ENCODE measurements at places on chromosomes 4 and X.
A peak's percentile ranks its signal among the peaks of the same experiment; 100 is the strongest.

DNA sequence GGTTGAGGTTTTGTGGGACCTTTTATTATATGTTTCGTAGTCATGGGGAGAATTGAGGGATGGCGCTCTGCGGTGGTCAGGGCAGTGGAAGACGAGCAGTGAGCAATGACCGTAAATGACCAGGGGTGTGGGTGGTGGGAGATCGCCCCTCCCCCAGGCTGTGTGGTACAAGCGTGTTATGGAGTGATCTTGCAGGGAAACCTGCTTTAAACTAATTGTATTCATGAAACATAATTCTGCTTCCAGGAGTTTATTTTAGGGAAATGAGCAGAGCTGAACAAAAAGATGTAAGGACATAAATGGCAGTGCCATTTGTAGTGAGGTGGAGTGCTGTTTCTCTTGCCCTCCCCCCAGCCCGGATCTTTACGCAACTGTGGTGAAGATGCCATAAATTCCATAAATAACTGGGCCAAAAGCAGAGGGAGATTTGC is 20.2 kb downstream of the GYG2 start:
- no peak for DNase-seq

DNA sequence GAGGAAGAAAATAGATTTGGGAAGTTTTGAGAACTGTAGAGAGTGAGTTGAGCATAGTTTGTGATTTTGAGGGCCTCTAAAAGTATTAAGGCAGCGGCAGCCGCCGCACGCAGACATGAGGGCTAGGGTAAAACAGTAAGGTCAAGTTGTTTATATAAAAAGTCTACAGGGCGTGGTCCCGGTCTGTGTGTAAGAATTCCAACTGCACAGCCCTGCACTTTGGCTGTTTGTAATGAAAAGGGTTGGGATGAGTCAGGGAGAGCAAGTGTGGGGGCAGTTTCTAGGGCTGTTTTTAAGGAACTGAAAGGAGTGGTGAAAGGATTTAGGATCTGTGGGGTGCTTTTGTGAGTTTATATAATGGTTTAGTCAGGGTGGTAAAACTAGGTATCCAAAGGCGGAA is 55.0 kb downstream of the BEX3 start:
- DNase-seq: no peak

GRCh38 chr4:95889662-95890061 is 49.8 kb downstream of the PDHA2 start:
- no peak for DNase-seq

- DNase-seq: no peak
These were observed 14.2 kb downstream of the SEPSECS start for GRCh38 chr4:25146076-25146475.

GRCh38 chrX:151899622-151900021 is 13.1 kb upstream of the MAGEA4 start:
- DNase-seq: no peak

DNA sequence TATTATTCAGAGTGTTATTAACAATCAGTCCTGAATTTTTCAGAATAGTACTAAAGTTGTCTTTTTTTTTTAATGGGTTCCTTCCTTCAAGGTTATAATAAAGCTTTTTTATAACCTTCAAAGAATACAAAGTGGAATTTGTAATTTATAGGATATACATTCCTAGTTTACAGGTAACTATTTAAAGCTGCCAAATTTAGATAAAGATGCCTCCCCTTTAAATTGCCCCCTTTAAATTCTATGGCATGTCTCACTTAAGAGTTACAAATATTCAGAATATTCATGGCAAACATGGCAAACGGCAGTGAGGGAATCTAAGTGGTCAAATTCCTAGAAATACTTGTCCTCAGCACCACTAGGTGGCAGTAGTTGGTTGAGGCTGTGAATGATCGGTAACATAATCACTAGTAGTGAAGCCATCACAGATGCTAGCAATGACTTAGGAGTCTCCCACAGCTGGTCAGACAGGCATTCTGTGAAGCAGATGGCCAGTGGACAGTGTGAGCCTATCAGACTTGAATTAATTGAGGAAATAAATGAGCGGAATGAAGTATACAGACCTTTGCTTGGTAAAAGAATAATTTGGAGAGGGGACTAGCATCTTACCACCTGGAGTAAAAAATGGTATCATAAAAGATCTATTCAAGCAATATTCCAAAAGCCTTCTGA is 86.4 kb downstream of the CBR4 start:
- peak; percentile 55 for DNase-seq

GRCh38 chrX:31459361-31459760 is 387.5 kb upstream of the FTHL17 start:
- DNase-seq: no peak

GRCh38 chrX:72100051-72100755 is 31.5 kb downstream of the RTL5 start:
- DNase-seq: no peak

DNA sequence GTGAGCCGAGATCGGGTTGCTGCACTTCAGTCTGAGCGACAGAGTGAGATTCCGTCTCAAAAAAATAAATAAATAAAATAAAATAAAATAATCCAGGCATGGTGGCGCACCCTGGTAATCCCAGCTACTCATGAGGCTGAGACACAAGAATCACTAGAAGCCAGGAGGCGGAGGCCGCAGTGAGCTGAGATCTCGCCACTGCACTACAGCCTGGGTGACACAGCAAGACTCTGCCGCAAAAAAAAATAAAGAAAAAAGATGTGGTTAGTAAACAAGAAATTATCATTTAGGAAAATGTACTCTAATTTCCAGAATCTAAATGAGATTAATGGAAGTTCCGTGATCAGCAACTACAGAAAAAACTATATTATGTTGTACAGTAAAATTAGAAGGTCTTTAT is 14.5 kb upstream of the LRBA start:
- no peak for DNase-seq

DNA sequence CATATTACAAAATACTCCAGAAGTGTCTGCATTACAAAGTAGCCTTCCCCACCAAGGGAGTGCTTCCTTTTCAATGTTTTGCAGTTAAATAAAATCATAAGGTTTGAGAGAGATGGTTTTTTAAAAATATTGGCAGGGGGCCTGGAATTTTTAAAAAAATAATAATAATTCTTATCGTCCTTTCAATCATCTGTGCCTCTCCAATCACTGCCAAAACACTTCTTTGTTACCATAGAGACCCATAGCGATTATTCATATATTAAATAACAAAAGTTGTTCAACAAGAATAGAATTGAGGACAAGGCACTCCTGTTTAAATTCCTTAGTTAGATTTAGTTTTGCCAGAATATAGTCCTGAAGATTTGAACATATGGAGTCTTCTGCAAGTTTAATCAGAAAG is 203.1 kb downstream of the FAT4 start:
- DNase-seq: no peak

DNA sequence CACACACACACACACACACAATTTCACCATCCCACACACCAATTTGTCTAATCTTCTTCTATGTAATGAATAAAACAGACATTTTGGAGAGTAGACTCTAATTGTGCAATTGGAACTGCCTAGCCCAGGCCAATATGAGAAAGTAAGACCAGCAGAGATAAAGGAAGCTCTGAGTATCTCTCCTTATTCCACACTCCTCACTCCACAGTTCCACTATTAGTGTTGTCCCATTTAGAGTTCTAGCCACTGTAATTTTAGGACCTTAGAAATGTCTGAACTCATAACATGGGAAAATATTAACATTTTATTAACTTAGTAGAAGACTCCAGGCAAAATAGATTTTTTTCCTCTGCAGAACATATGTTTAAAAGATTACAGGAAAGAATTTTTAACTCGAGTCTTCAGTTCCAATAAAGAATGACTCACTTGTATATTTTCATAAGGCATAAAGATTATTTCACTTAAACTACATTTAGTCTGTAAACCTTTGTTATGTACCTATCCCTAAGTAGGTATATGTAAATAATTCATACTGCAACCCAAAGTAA is 297.6 kb upstream of the INTU start:
- no peak for DNase-seq

GRCh38 chrX:10360116-10360515 is 203.3 kb downstream of the CLCN4 start:
- DNase-seq: no peak

DNA sequence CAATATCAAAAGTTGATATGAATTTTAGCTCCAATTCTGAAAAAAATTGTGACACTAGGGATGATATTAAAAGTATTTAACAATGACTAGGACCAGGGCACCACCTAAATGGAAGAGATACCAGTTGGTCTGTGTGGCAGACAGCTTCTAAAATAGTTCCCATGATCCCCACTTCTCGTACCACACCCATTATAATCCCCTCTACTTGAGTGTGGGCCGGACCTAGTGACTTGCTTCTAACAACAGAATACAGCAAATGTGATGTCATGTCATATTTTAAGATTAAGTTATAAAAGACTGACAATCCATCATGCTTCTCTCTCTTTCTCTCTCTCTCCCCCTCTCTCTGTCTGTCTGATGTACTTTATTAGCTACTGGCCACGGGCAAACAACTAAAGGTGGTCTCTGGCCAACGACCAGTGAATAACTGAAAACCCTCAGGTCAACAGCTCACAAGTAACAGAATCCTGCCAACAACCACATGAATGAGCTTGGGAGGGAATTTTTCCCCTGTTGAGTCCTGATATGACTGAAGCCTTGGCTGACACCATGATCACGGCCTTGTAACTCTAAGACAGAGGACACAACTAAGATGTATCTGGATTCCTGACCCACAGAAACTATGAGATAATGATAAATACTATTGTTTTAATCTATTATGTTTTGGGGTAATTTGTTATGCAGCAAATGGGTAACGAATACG is 34.4 kb downstream of the FAM13A start:
- DNase-seq: no peak

DNA sequence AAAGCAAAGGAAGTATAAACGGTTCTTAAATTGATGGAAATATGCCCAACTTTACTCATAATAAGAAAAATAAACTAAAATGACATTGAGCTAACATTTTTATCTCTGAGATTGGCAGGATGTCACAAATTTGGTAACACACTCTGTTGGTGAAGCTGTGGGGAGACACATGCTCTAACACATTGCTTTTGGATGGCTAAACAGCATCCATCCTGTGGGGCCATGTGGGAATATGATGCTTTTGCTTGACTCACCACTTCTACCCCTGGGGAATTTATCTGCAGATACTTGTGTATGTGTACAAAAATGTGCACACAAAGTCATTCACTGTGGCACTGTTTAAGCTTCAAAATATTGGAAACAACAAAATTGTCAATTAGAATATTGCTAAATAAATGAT is 100.2 kb downstream of the ANAPC4 start:
- no peak for DNase-seq

DNA sequence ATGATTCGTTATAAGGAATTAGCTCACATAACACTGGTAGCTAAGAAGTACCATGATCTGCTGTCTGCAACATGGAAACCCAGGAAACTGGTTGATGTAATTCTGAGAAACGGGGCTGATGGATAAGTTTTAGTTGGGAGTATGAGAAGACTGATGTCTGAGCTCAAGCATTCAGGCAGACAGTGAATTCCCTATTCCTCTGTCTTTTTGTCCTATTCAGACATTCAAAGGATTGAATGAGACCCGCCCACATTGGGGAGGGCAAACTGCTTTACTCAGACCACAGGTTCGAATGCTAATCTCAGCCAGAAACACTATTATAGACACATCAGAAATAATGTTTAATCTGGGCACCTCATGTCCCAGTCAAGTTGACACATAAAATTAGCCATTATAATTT is 515.5 kb downstream of the STPG2 start:
- no peak for DNase-seq

GRCh38 chr4:122842984-122843531 is 16.4 kb downstream of the FGF2 start:
- DNase-seq: no peak

DNA sequence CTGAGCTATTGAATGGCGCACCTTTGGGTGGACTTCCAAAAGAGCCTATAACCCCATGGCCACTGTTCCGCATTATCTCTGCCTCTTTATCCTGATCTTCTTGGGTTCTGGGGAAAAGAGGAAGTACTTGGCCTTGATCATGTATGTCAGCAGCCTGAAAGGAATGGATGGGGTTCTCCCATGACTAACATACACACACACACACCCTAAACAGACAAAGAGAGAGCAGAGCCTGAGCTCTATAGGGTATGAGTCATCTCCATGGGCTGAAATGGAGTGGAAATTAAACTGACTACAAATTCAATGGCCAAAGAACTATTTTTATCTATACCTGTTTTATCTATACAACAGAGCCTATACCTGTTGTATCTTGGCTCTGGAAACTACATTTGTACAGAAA is 141.5 kb upstream of the MTMR8 start:
- DNase-seq: no peak

- DNase-seq: no peak
These were observed 51.7 kb downstream of the ZNF718 start for GRCh38 chr4:175986-176385.
